Skin of body (tissue), 3 donors: ENCODE measurements at places on chromosomes 4 and X. TPM values are rescaled to one million over a fixed set of nuclear protein-coding genes. Genes with fewer than 3 reads are reported as not detected.

- no peak for DNase-seq
Measured at GRCh38 chr4:7326693-7327340, 107.9 kb downstream of the PSAPL1 start.

- DNase-seq, result no peak
Measured at GRCh38 chr4:6908432-6909112, 1.1 kb upstream of the TBC1D14 start.

GRCh38 chr4:18203966-18204365 is 182.4 kb upstream of the LCORL start:
- no peak for DNase-seq

DNA sequence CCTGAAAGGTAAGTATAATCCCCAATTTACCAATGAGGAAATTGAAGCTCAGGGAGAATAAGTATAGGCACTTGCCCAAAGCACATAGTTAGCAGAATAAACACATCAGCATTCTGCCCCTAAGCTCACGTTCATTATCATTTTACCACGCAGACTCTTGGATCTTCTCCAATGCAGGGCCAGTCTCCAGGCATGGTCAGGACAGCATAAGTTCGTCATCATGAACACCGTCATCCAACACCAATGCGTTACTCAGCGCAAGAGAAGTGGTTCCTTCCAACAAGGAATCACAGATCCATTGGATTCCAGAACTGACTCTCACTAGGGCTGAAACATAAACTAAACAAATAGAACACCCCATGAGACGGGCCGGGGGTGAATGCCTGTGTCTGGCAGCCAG is 86.5 kb upstream of the GPM6B start:
- DNase-seq, result no peak

DNA sequence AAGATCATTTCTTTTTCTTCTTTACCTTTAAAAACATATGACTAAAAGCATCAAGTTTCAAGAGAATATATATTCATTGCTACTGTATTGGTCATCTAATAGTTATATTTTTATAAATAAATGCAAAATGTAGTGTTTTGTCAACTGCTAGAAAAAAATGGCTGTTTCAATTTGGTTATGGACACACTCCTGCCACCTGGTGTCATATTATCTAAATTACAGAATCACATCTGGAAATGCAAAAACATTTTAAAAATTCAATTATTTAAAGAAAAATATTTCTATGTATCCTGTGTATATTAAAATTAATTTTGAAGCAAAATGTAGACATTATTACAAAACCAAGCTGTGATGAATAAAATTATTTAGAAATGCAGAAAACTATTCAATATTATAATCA is 329.4 kb upstream of the PCDH18 start:
- DNase-seq, result peak; percentile 6

DNA sequence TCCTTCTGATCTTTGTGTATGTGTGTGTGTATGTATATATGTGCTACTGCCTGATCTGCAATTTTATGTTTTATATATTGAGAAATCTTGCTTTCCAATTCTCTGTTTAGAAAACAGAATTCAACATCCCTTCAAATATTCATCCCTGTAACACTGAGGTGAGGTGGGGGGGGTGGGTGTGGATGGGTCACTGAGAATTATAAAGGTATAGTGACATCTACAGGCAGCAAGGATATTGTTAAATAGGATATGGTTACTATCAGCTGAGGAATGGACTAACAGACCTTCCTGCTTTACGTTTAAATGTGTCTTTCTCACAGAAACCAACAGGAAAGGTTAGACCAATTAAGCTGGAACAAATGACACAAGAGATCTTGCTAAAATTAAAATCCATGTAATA is 19.0 kb upstream of the MAGEB2 start:
- DNase-seq, result no peak

NPNT gene
- total RNA-seq, result 30.7 TPM

GRCh38 chr4:94466923-94467322 is 15.2 kb downstream of the PDLIM5 start:
- DNase-seq, result no peak

- no peak for DNase-seq
Measured at GRCh38 chr4:112771-113170, 11.5 kb upstream of the ZNF718 start.

SCD5 gene
- 15.5 TPM for total RNA-seq
